ENCODE measurements at places on chromosomes 7 and 10. TPM values are rescaled to one million over a fixed set of nuclear protein-coding genes. Genes with fewer than 3 reads are reported as not detected.

Gene TUBB8
- not detected for polyA plus RNA-seq

Gene TUBGCP2
- 27.5 TPM for polyA plus RNA-seq

Gene SPOCK2
- 86.0 TPM for polyA plus RNA-seq

Gene STOX1
- polyA plus RNA-seq: not detected

Gene COL13A1
- polyA plus RNA-seq: 1.6 TPM

Gene AMPH
- 0.45 TPM for polyA plus RNA-seq

Gene ARID5B
- 35.3 TPM for polyA plus RNA-seq

Gene PRRT4
- polyA plus RNA-seq: 0.08 TPM

Gene PLEKHA1
- polyA plus RNA-seq: 134 TPM

Gene CHST3
- polyA plus RNA-seq: not detected

Gene CALHM3
- polyA plus RNA-seq: not detected

Gene INMT
- not detected for polyA plus RNA-seq

Gene NAT16
- polyA plus RNA-seq: not detected

Gene TBXAS1
- polyA plus RNA-seq: 93.3 TPM

All from immature natural killer cell (primary cell).